ENCODE measurements at places on chromosomes 3 and 15. TPM values are rescaled to one million over a fixed set of nuclear protein-coding genes. Genes with fewer than 3 reads are reported as not detected.

DNA sequence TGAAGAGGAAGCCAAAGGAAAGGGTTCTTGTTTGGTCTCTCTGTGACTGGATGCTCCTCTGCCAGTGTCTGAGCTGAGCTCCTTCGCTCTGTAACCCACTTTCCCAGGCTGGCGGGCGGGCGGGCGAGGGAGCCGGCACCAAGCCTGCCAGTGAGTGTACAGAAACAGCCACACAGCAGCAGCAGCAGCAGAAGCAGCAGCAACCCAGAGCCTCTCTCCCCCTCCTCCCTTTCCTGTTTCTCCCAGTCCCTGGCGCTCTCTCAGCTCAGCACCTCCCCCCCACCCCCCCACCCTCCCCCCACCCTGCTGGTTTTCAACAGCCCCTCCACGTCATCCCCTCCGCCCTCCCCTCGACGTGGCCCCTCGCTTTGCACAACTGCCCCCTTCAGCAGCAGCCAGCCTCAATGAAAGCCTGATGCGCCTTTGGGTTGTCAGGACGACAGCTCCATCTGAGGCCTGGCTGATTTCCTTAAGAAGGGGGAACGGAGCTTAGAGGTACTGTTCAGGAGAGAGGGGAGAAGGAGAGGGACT lies at the start of gene LSAMP:
TSS of gene LSAMP (minus strand) at position 177 of the 531 bp plus-strand sequence.
- no peak for DNase-seq

Gene FEZF2
- total RNA-seq, result not detected

Gene PEX5L
- total RNA-seq, result not detected

- no peak for DNase-seq
Measured at GRCh38 chr15:74845581-74845980, 2.6 kb upstream of the ULK3 start.

Gene SQOR
- total RNA-seq, result 76.1 TPM

- no peak for DNase-seq
Measured at GRCh38 chr3:178200316-178200715, 335.9 kb upstream of the KCNMB2 start.

Gene NOX5
- 0.20 TPM for total RNA-seq

DNA sequence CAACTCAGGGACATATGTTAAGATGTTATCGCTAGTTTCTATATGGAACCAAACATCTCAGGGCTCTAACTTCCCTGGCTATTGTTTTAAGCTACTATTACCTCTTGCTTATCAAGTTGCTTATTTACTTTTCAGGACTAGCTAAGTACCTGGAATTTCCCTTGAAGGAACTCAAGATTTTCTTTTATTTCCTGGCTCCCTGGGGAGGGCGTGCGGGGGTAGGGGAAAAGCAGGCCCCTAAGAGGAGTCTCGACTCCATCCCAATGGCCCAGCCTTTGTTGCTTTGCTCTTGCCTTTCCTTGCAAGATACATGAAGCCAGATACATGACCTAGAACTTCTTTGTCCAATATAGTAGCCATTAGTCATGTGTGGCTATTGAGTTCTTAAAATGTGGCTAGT lies 76.9 kb upstream of the STXBP5L start:
- DNase-seq, result no peak

Gene RAP2B
- total RNA-seq, result 65.7 TPM

DNA sequence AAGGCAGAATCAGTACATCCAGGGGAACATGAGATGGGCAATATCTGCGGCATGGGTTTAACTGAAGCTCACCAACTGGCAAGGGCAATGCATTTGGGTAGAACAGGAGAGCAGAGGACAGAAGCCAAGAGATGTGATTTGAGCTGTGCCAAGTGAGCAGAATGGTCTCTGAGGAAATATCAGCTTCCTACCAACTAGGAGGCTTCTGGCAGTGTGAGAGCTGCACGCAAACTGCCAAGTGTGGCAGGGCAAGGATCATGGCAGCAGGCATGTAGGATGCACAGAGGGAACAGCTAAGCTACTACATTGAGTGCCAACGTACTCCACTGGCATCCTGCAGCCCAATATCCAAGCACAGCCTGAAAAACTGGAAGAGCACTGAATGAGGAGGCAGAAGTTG lies 1036.5 kb downstream of the TUSC7 start:
- DNase-seq, result no peak

Gene CNTN4
- 1.6 TPM for total RNA-seq

Gene TRIM69
- total RNA-seq, result 9.7 TPM

Gene CLRN1
- not detected for total RNA-seq

DNA sequence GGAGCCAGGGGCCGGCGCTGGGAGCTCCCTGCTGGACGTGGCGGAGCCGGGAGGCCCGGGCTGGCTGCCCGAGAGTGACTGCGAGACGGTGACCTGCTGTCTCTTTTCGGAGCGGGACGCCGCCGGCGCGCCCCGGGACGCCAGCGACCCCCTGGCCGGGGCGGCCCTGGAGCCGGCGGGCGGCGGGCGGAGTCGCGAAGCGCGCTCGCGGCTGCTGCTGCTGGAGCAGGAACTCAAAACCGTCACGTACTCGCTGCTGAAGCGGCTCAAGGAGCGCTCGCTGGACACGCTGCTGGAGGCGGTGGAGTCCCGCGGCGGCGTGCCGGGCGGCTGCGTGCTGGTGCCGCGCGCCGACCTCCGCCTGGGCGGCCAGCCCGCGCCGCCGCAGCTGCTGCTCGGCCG lies 1.5 kb downstream of the SMAD6 start:
- no peak for DNase-seq

- DNase-seq, result no peak
Measured at GRCh38 chr3:126542340-126543241, 16.1 kb downstream of the C3orf22 start.

GRCh38 chr3:127758013-127758412 lies 64.3 kb downstream of the MGLL start:
- no peak for DNase-seq

DNA sequence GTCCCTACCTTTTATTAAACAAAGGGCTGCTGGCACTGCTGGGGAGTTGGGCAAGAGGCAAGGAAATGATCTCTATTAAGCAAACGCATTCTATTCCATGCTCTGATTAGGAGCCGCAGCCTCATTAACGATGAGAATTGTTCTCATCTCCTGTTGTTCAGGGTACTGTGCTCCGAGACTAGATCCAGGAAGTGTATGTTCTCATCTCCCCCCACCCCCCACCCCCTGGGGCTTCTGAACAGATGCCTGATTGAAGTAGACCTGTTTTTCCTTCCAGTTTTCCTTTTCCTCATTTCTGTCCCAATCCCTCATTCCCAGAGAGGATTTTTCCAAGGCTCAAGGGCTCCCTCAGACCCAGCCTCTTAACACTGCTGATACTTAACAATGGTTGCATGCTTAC lies 81.6 kb upstream of the FEZF2 start:
- DNase-seq, result no peak

- no peak for DNase-seq
Measured at GRCh38 chr3:4703054-4703480, 209.9 kb downstream of the ITPR1 start.

DNA sequence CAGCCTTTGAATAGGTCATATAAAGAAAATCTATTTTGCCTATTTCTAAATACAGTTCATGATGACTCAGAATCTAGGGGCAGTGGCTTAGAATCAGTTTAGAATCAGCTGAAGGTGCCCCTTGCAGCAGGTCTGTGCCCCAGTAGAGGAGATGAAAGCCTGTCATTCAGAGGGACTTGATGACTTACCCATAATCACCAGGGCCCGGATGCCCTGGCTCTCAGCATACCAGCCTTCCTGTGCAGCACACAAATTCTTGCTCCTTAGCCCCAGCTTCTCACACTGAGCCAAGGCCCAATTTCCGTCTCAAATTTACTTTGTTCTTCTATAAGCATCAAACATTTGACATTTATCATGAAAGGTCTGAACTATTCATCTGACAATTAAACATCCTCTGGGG lies 83.2 kb upstream of the EOMES start:
- no peak for DNase-seq

Gene GP5
- total RNA-seq, result 0.21 TPM

DNA sequence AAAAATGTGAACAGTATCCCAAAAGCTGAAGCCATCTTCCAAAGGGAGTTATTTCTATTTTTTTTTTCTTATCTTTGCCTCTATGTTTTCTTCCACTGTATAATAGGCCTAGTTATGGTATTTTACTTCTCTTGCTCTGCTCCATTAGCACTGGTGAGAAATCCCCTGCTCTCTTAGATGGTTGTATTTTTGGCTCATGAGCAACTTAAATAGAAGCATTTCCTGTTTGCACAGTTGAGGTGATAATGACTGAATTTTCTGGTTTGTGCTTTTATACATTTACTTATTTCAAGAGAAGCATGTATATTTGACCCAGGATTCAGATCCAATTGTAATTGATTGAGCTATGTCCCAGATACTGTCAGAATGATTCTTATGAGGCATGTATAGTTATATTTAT lies 61.6 kb upstream of the CD200R1L start:
- no peak for DNase-seq
